Ureter (tissue), 1 donor: ENCODE measurements at places on chromosomes 7 and 10. TPM values are rescaled to one million over a fixed set of nuclear protein-coding genes. Genes with fewer than 3 reads are reported as not detected.

Gene GSTO2
- 47.0 TPM for total RNA-seq

GRCh38 chr10:102729029-102730026 lies 14.4 kb upstream of the WBP1L start:
- DNase-seq, result peak; percentile 88

- peak; percentile 62 for DNase-seq
These were observed 6.4 kb upstream of the PRTFDC1 start for GRCh38 chr10:24958721-24959381.

DNA sequence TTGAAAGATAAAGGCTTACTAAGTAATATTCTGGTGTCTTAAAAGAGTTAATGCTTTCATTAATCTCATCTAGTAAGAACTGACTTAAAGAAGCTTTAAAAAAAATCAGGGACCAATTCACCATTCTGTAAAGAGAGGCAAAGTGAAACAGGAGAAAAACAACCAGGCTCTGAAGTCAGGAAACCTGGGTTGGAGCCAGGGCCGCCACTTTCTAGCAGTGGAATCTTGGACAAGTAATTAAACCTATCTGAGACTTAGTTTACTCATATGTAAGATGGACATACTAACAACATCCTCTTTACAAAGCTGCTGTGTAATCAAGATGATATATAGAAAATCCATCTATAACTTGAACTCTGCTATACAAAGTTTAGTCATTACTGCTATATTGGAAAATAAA lies 154.1 kb downstream of the RNLS start:
- no peak for DNase-seq

DNA sequence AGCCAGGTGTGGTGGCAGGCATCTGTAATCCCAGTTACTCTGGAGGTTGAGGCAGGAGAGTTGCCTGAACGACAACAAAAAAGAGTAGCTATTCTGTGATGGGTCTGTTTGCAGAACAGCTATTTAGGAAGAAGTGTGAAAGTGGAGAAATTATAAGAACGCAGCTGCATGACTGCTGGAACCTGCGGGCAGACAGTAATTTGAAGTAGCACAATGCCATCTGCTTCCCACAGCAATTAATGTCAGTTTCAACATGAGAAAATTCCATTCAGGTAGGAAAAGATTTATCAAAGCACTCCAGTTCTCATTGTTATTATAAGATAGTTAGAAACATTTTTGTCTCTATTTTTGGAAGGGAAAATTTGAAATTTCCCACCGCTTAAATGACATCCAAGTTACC lies 21.5 kb downstream of the LAMB1 start:
- DNase-seq, result no peak

- peak; percentile 76 for DNase-seq
These were observed 7.0 kb downstream of the NAT16 start for GRCh38 chr7:101172854-101173751.

DNA sequence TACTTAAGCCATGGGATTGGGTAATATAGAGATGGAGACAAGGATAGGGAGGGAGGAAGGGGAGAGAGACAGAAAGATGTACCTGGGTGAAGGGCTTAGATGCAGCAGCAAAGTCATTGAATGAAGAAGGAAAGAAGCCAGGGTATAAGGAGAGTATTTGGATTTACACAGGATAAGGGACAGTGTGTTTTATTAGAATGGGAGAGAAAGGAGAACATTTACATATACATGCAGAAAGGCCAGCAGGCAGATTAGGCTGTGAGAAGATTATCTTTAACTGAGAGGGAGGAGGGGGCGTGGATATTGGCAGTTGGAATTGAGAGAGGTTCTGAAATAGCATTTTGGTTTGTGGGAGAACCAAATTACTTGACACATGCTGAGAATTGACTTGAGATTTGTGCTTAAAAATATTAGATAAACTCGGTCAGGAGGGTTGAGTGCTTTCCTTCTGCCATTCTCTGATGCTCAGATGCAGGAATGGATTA lies 161.5 kb upstream of the ZNF804B start:
- DNase-seq, result no peak

- no peak for DNase-seq
These were observed 35.4 kb downstream of the TET1 start for GRCh38 chr10:68595513-68595912.

GRCh38 chr10:74051736-74052342 lies 53.9 kb downstream of the VCL start:
- DNase-seq, result no peak

- DNase-seq, result peak; percentile 30
These were observed 6.4 kb downstream of the KNDC1 start for GRCh38 chr10:133166504-133166827.

DNA sequence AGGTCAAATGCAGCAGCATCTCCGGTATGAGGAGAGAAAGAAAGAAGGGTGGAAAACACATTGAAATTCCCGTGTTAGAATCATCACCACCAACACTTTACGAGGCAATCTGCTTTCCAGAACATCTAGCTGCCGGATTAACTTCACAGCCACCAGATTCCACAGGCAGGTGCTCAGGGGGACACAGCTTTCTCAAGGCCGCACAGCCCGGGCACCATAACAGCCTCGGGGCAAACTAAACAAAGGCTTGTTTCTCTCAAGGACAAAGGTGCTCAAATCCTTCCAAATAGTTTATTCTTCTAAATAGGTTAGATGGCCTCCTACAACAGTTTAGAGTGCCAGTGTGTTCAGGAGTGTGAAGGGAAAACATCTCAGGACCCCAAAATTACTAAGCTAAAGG lies 156.3 kb downstream of the DIP2C start:
- DNase-seq, result no peak

DNA sequence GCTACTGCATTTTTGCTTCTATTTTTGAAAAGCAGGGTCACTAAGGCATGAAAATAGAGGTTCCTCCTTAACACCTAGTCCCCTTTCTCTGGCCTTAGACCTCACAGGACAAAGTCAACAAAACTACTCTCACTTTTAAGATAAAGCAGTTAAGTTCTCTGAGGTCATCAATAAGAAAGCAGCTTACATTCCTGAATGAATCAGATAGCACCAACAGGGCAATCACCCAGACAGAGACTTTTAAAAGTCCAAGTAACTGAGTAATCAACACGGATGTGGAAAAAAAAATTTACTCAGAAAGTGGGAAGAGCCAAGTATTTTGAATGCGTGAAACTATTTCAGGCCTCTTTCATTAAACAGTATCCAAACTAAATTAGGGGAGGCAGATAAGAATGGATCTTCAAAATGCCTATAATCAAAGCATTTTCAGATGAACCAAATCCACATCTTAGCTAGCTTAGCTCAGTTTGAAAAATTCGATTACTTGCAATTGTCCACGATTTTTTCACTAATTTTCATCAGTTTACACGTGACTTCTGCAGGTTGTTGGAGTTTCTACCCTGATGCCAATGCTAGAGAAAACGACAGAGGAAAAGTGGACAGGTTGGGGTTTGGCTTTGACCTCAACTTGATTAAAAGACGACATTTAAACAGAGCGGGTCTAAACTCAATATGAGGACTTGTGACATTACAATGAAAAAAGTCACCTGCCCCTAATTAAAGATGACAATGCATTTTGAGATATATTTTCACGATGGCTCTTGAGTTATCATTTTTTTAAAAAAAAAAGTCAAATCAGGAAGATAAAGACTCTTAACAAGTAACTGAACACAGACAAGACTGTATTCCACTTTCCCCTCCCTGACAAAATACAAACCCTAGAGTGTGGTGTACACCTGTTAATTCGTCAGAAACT lies 1.6 kb downstream of the BEND7 start:
- DNase-seq, result no peak

Gene AKR1D1
- total RNA-seq, result not detected

Gene CLRN3
- not detected for total RNA-seq

DNA sequence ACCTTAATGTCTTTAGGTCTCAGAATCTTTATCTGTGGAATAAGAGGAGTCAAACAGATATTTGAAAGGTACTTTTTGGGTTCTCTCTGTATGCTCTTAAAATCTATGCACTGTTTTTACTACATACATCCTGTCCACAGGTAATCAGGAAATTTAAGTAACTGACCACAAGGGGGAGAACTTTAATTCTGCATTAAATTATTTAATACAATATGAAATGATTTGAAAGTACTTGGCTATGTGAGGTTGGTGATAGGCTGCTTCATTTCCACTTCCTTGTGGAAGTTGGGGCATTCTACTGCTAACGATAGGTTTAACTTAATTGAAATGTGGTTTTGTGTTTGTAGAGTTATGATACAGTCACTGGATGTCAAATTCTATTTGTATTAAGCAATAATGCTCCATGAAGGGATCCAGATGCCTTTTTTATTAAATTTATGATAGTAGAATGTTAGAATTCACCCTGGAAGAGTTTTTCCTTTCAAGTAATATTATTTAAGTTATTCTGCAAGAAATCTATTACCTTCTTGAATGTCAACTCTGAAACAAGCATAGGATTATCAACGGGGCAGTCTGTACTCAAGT lies 6.0 kb downstream of the TEX47 start:
- DNase-seq, result no peak

GRCh38 chr10:132450466-132450824 lies 53.4 kb downstream of the PWWP2B start:
- no peak for DNase-seq

Gene ZNHIT1
- total RNA-seq, result 57.1 TPM

Gene CACUL1
- 66.0 TPM for total RNA-seq

Gene ERCC6
- total RNA-seq, result 28.0 TPM

Gene ACBD7
- total RNA-seq, result 0.86 TPM

- no peak for DNase-seq
These were observed 6.4 kb upstream of the PRKRIP1 start for GRCh38 chr7:102389810-102390209.

DNA sequence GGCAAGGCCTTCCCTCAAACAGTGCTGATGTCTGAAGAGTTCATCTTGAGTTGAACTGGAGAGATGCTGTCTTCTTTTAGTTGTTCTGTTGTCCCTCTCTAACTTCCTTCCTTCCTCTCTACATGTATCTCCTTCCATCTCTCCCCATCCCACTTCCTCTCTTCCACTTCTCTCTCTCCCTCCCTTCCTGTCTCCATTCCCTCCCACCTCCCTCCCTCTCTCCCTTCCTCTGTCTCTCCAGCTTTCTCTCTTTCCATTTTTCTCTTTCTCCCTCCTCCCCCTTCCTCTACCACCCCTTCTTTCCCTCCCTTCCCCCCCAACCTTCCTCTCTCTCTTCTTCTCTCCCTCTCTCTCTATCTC lies 40.7 kb upstream of the TNS3 start:
- DNase-seq, result no peak

Gene GAD2
- total RNA-seq, result not detected

DNA sequence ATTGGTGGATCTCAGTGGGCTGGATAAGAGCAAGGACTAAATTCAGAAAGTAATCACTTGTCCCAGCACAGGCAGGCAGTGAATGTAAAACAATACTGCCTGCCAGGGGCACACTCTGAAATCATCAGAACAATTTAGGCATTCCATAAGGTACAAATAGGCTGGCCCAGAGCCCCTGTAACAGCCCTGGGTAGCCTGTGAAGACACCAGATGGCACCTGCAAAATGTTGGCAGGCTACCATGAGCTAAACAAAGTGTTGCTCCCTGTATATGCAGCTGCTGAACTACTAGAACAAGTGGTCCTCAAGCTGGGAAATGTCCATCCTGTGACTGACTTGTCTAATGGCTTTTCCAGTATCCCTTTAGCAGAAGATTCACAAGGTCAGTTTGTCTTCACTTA lies 3.0 kb upstream of the PRSS37 start:
- no peak for DNase-seq

- DNase-seq, result no peak
These were observed 77.3 kb downstream of the CDC14C start for GRCh38 chr7:49001610-49002033.

Gene CALCR
- 0.16 TPM for total RNA-seq

- no peak for DNase-seq
These were observed 5.2 kb upstream of the TTYH3 start for GRCh38 chr7:2626498-2627117.

GRCh38 chr7:43649755-43650274 lies 66.9 kb downstream of the STK17A start:
- no peak for DNase-seq

DNA sequence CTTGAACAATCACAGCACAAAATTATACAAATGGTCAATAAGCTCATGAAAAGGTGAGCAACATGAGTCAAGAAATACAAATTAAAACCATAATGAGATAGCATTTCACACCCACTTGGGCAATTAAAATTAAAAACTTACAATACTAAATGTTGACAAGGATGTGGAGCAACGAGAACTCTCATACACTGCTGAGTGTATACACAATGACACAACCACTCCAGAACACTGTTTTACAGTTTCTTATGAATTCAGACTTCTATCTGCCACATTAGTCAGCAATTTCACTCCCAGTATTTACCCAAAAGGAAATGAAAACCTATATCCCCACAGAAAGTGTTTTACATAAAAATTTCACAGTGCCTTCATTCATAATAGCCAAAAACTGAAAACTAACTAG lies 31.1 kb downstream of the GDI2 start:
- no peak for DNase-seq

DNA sequence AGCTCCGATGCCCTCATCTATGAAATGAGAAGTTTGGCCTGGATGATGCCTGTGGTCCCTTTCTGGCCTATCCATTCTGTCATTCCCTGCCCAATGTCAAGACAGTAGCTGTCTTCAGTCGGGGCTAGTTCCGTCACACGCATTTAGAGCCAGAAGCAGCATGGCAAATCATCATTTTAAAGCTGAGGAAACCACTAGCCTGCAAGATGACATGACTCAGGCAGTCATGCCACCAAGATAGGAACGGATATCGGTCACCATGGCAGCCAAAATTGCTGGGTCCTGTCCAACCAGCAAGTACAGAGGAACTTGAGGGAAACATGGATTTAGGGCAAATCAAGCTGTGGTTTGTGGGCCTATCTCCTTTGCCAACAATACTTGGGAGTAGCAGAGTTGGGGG lies 64.5 kb upstream of the MRLN start:
- DNase-seq, result no peak

Gene MET
- total RNA-seq, result 54.1 TPM

Gene FAM25A
- total RNA-seq, result not detected

Gene NAT16
- not detected for total RNA-seq

Gene SLC26A5
- total RNA-seq, result 6.2 TPM

GRCh38 chr10:44293306-44293778 lies 91.6 kb downstream of the CXCL12 start:
- DNase-seq, result no peak

DNA sequence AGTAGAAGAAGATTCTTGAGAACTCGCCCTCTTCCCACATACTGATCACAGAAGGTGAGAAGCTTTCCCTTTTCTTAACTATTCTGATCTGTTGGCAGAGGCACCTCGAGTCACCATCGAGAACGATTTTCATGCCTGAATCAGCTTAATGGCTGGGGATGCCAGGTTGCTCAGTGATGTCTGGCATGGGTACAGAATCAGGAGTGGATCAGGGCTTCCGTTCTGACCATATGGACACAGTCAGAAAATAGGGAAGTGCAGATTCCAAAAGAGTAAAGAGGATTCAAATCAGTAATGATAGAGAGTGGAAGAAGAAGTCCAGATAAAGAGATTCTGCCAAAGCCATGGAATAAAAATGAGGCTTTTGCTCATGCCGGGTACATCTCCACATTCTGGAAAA lies 52.0 kb upstream of the GRB10 start:
- no peak for DNase-seq

Gene KCNMA1
- total RNA-seq, result 87.9 TPM

GRCh38 chr7:4700577-4701235 lies 18.6 kb downstream of the FOXK1 start:
- no peak for DNase-seq
